Cardiac muscle cell (in vitro differentiated cells and primary cell): ENCODE measurements at places on chromosomes 2 and 18.

DNA sequence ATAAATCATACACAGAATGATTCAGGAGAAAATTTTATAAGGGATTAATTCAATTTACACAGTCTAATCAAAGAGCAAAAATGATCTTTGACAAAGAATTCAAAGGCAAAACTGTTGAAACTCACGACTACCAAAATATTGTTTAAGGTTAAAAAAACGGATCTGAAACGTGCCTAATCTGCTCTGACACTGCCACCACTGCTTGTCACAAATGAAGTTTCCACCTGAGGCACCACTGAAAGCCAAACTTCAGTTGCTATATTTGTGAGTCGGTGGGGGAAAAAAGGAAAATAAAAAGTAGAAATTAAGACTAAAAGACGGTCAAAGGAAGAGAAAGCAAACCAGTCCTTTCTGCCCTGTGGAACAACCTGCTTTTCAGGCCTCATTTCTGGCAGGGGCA lies 140.6 kb upstream of the DNMT3A start:
- DNase-seq = no peak

DNA sequence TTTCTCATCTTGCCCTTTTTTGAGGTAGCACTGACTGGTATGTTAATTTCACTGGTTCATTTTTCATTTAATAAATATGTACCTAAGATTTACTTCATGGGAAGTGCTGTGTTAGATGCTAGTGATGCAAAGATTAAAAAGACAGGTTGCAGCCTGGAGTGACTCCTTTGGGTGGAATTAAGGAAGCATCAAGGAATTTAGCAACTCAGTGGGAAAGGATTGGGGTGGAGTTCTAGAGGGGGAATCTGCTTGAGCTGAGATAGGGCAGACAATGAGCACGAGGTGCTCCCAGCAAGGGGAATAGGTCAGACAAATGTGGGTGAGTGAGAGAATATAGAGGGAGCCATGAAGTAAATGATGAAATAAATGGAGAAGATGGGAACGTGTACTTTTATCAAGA lies 57.0 kb downstream of the LYPD6 start:
- no peak for DNase-seq

- DNase-seq = peak; percentile 8
These were observed 7.3 kb upstream of the FAM237A start for GRCh38 chr2:206635015-206635414.

DNA sequence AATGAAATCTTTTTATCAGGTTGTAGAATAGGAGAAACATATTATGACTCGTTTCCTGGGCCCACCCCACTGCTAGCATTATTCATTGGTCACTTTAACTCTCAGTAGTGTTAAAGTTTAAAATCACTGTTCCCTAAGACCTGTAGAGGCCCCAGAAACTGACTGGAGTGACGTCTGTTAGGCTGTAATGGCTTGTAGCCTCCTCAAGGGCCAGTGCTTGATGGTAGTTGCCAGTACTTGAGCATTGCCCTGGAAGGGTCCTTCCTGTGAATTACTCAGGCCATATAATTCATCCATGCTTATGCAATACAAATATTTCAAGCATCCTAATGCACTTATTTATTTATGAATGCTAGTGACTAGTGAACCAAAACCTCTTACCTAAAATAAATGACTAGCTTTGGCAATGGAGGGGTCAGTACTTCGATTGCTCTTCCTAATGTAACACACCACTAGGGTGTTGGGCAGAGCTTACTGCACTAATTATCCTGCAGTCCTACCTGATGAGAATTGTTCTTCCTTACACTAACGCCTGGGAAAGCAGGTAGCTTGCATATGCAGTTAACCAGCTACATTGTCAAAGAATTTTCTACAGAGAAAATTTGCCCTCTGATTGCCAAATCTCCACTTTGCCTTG lies 31.2 kb downstream of the ARHGAP25 start:
- DNase-seq = peak; percentile 34

GRCh38 chr2:70347831-70348230 lies 46.0 kb upstream of the FAM136A start:
- DNase-seq = no peak

DNA sequence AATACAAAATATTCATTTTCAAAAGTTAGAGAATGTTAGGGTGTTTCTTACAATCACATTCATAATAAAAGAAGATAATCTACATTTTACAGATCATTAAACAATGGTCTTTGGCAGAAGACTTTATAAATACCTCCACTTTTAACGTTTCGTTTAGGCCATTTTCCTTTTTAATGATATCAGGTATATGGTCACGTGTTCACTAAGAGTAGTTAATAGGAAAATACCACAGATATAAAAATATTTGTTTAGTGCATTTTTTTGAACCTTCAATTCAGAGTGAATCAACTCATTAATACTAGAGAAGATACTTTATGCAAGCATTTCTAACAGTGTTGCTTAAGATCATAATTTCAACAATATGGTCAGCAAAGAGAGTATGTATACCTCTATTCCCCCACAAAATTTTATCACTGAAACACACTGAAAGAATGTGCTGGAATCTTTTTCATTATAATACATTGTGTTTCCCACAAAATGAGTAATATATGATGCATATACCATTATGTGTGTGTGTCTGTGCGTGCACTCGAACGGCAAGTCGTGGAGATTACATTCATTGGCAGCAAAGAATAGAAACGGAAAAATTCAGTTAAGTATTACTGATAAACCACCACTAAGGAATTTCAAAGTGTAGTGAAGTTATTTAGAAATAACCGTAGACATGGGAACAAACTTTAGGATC lies 319.9 kb upstream of the THUMPD2 start:
- DNase-seq = no peak

DNA sequence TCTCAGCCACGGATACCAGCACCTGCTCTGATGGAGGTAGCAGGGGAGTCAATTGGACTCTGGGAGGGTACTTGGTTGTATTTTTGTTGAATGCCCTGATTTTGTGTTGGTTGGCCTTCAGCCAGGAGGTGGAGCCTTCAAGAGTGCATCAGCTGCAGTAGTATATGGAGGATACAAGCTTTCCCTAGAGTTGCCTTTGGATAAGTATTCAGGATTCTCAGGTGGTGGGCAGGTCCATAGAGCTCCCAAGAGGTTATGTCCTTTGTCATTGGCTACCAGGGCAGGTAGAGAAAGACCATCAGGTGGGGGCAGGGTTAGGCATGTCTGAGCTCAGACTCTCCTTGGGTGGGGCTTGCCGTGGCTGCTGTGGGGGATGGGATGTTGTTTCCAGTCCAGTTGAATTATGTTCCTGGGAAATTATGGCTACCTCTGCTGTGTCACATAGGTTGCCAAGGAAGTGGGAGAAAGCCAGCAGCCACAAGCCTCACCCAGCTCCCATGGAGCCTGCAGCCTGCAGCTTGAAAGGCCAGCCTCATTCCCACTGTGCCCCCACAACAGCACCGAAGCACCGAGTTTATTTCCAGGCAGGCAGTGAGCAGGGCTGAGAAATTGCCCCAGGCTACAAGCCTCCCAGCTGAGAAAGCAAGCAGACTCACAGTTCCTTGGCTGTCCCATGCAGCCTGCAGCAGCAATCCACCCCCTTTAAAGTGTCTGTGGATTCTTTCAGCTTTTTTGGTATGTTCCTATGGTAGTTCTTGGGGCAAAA lies 38.6 kb upstream of the CHST9 start:
- no peak for DNase-seq

DNA sequence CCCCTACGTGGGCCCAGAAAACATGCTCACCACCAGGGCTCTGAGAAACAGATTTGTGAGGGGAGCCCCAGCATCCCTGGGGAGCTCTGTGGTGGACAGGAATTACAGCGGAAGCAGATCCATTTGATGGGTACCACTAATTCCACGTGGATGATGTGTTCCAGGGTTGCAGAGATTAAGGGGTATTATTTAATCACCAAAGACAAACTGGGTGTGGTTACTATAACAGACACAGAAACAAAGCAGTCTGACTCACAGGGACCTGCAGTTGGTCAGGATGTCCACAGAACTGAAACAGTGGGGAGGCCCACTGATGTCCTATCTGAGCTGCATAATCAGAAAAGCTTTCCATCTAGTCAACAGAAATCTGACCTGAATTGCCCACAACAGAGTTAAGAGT lies 65.8 kb downstream of the PSMG2 start:
- peak; percentile 19 for DNase-seq

GRCh38 chr2:30149976-30150375 lies 3.2 kb downstream of the YPEL5 start:
- DNase-seq = no peak

DNA sequence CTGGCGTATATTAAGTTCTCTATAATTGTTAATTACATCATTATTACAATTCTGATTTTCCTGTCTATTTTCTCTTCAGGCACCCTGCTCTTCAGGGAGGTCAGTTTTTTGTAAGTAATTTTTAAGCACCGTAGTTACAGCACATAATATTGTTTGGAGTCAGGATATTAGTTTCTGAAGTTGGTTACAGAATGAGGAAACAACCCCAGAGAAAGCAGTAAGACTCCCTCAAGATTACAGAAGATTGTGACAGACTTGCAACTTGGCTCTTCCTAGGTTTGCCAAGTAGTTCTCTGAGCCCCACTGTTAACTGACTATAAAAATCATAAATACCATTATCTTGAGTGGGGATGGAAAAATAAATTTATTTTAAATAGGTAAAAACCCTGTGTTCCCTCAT lies 921 bp downstream of the RPE start:
- peak; percentile 46 for DNase-seq

GRCh38 chr2:177433402-177433801 lies 40.8 kb downstream of the AGPS start:
- no peak for DNase-seq

GRCh38 chr18:23664674-23665073 lies 2.0 kb upstream of the ANKRD29 start:
- peak; percentile 37 for DNase-seq

GRCh38 chr2:42035241-42035640 lies 12.6 kb upstream of the PKDCC start:
- no peak for DNase-seq

DNA sequence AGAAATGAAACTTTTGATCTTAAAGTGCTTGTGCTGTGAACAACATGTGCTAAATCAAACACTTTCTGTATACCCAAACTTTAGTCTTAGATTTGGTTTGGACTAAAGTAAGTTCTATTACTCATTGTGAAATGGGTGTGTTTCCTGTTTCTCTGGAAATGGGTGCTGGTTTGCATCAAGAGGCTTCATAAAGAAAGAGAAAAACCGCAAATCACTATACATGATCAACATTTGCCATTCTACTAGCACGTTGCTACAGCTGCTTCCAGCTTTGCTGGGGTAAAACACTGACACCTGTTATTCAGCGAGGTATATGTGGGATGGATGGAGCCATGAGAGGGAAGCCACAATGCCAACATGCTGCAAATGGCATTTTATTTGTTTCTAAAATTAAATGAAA lies 547.0 kb upstream of the ACVR2A start:
- no peak for DNase-seq

- no peak for DNase-seq
These were observed 46.8 kb downstream of the RNF138 start for GRCh38 chr18:32138332-32138982.

DNA sequence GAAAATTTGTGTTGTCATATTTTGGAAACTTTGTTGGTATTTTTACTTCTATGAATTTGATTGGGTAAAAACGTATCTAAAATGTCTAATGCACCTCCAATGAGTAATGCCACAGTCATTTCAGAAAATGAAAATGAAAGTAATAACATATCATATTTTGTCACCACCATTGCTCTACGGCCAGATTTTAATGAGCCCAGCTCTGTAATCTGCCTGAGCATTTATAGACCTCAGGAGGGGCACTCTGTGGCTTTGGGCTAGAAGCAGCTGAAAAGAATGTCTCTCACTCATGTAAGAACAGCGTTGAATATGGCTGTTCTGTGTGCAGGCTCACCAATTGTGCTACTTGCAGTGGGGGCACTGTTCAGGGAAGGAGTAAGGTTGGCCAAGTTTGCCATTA lies 32.7 kb upstream of the ABCA12 start:
- peak; percentile 23 for DNase-seq

DNA sequence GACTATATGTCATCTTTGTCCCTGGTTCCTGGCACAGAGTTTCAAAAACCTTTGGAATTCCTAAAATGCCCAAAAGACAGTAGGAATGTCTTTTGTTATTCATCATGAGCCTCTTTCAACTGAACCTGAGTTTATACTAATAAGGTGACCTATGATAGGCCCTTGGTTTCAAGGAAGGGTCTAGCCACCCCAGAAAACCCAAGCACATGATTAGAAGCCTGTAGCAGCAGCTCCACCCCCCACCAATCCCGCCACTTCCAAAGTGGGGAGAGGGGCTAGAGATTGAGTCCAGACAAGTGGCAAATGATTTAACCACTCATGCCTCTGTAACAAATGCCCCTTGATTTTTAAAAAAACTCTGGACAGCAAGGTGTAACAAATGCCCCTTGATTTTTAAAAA lies 56.8 kb downstream of the ADD2 start:
- DNase-seq = no peak

GRCh38 chr2:18829976-18830375 lies 240.6 kb upstream of the NT5C1B start:
- DNase-seq = peak; percentile 55

DNA sequence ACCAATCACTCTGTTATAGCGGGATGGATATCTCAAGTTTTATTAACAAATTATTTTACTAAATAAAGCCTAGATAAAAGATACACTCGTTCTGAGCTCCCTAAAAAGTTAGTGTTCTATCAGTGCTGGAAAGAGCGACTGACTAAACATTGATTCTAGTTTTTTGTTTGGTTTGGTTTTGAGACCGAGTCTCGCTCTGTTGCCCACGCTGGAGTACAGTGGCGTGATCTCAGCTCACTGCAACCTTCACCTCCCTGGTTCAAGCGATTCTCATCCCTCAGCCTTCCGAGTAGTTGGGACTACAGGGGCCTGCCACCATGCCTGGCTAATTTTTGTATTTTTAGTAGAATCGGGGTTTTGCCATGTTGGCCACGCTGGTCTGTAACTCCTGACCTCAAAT lies 73.8 kb upstream of the CDCA7 start:
- no peak for DNase-seq

DNA sequence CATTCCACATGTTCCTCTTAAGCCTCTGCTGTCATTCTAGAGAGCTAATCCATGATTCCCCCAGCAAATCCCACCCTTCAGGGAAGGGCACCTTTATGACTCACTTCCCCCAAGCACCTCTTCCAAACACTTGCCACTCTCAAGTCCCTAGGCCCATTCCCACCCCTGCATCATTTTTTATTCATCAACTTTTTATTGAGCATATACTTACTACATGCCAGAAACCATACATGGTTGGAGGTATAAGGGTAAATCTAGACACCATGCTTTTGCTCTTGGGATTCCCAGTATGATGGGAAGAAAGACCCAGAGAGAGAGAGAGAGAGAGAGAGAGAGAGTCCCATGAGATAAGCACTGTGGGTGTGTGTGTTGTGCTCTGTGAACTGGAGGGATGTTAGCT lies 87.9 kb downstream of the MAPK4 start:
- no peak for DNase-seq

DNA sequence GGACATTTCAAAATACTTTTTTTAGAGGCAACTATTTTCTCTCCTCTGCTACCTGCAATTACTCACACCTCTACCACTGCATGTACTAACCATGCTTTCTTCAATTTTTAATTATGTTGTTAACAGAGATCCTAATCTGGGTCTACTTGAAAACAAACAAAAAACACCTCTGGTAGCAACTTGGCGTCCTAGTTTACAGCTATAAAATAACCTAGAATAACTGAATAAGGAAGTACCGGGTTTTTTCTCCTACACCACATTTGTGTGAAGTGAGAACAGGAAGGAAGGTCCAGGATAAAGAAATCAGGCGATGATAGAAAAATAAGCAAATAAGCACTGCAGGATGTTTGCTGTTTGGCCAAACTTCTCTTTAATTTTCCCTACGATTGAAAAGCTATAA lies 633.5 kb downstream of the LRP1B start:
- no peak for DNase-seq
